ENCODE measurements at places on chromosomes 7 and 10.

GRCh38 chr7:136278057-136278456, 300.9 kb upstream of the MTPN start:
- no peak for DNase-seq

DNA sequence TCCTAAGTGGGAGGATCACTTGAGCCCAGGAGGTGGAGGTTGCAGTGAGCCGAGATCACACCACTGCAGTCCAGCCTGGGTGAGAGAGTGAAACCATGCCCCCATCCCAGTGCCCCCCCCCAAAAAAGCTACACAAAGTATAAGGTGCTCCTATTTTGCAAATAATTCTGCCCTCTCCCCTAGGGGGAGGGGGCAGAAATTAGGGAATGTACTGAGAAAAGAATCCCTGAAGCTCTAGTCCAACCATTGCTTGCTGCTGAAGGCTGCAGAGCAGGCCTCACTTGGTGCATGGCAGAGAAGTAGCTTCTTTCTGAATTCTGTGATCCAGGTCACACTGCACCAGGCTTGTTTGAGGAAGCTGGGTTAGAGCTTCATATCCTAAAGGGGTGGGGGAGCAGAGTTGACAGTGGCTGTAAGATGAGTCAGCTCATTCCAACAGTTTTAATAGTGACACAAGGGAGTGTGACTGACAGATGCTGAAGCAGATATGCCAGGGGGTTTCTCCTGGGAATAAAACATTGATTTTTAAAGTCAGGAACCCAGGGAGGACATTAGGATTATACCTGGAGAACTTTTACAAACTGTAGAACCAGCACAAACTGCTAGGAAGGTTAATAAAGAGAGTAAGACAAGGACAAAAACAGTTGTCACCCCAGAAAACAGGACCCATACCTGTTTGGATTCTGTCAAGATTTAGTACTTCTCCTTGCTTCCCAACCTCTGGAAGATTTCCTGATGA, 32.8 kb upstream of the STRIP2 start:
- DNase-seq, result no peak

DNA sequence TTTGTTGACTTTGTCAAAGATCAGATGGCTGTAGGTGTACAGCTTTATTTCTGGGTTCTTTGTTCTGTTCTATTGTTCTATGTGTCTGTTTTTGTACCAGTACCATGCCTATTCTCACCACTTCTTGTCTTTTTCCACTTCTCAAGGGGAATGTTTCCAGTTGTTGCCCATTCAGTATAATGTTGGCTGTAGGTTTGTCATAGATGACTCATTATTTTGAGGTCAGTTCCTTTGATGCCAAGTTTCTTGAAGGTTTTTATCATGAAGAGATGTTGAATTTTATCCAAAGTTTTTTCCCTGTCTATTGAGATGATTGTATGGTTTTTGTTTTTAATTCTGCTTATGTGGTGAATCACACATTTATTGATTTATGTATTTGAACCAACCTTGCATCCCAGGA, 216.7 kb upstream of the RNF32 start:
- no peak for DNase-seq

DNA sequence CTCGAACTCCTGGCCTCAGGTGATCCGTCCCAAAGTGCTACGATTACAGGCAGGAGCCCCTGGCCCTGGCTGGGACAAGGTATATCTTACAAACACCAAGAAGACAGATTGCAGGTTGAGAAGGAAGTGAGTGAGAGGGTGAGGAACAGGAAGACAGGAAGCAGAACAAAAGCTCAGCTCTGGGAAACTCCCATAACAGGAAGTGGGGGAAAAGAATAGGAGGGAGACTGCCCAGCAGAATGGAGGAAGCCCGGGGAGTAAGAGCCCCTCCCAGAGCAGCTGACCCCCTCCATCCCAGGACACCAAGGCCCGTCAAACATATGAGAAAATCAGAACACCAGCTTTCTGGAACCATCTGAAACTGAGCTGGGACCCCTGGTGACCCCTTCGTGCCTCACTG, 2.9 kb downstream of the TECPR1 start:
- no peak for DNase-seq

DNA sequence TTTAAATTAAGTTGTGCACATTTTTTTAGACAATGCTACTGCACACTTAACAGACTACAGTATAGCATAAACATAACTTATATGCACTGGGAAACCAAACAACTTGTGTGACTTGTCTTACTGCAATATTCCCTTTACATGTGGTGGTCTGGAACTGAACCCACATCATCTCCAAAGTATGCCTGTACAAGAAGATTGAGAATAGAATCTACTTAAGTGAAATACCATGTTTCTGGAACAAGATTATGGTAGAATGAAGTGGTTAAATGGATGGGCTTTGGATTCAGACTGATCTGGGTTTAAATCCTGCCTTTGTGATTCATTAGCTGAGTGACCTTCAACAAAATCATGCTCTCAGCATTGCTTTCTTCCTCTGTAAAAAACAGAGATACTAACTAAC, 30.7 kb downstream of the CUL2 start:
- no peak for DNase-seq

GRCh38 chr7:154853063-154853726, 149.7 kb downstream of the PAXIP1 start:
- no peak for DNase-seq

GRCh38 chr7:16978358-16979244, 96.8 kb upstream of the AGR3 start:
- no peak for DNase-seq

- no peak for DNase-seq
Measured at GRCh38 chr7:148704189-148704588, 5.5 kb downstream of the CUL1 start.

DNA sequence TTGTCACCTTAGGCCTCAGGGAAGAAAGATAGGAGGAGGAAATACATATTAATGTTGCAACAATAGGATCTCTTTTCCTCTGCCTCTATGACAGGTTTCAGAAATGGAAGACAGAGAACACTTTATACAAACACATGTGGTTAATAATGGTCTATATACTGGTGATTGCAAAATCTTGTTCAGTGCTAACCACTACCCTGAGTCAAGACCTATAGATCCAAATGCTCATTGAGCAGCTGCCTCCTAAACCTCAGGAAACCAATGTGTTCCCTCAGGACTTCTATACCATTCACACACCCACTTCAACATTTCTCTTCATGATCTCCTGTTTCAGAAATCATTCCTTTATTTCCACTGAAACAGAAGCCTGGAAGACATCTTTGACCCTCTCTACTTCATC, 32.5 kb upstream of the VWDE start:
- DNase-seq, result no peak

- DNase-seq, result no peak
Measured at GRCh38 chr10:124511205-124512039, 49.8 kb downstream of the LHPP start.

- DNase-seq, result no peak
Measured at GRCh38 chr10:17783751-17784150, 25.4 kb upstream of the MRC1 start.

- no peak for DNase-seq
Measured at GRCh38 chr10:79357180-79357579, 9.9 kb downstream of the PPIF start.

- DNase-seq, result no peak
Measured at GRCh38 chr7:39702133-39702532, 78.8 kb downstream of the RALA start.

- DNase-seq, result no peak
Measured at GRCh38 chr7:87341441-87341840, 4.0 kb upstream of the CROT start.
